ENCODE measurements at places on chromosomes 1 and 21.

- no peak for DNase-seq
Measured at GRCh38 chr1:183103147-183103546, 79.9 kb downstream of the LAMC1 start.

- no peak for DNase-seq
Measured at GRCh38 chr1:56502700-56503245, 76.6 kb downstream of the PLPP3 start.

- no peak for DNase-seq
Measured at GRCh38 chr1:62964141-62964540, 180.2 kb downstream of the ATG4C start.

DNA sequence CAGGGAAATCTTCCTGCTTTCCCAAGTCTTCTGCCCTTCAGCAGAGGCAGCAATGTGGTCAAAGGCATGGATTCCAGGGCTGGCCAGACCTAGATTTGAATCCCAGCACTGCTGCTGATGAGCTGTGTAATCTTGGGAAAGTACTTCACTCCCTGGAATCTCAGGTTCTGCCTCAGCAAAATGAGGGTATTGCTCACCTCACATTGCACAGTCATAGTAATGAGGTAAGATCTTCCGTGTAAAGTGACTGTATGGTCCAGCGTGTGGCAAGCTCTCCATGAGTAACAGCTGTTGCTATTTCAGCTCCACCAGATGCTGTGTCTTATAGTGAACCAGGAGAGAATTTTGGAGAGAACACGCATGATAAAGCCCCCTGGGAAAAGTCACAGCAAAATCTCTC lies 56.1 kb upstream of the F3 start:
- no peak for DNase-seq

GRCh38 chr1:197141575-197141974 lies 4.9 kb downstream of the ASPM start:
- DNase-seq = no peak

- DNase-seq = no peak
Measured at GRCh38 chr1:221965252-221965651, 223.4 kb upstream of the DUSP10 start.

DNA sequence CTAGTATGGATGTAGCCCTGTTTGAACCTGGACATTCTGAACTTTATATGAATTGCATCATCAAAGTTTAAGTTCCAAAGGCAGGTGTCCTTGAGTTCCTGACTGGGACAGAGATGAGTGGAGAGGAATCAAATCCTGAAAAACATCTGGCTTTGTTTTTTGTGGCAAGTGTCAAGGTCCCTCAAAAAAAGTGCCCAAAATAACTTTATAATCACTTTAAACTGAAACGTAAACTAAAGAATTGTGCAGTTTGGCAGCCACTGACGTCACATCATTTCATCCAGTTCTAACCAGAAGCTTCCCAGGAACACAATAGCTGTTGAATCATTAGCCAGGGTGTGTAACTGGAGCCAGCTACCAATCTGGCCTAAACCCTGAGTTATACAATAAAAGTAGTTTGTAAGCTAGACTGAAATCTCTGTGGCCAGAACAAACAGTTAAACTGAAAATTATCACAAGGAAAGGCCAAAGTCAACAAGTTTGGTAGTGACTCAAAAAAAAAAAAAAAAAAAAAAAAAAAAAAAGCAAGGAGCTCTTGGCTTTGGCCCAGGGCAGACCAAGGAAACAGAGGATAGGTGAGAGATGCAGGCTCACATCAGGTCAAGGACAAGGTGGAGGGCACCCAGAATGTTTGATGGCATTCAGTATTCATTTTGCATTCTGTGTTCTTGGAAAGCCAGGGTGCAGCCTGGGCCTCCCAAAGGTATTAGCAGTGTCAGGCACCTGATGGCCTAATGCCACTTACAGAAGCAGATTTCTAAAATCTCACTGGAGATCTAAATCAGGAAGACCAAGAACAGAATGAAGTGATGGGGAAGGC lies 74.3 kb downstream of the TNFSF18 start:
- no peak for DNase-seq

DNA sequence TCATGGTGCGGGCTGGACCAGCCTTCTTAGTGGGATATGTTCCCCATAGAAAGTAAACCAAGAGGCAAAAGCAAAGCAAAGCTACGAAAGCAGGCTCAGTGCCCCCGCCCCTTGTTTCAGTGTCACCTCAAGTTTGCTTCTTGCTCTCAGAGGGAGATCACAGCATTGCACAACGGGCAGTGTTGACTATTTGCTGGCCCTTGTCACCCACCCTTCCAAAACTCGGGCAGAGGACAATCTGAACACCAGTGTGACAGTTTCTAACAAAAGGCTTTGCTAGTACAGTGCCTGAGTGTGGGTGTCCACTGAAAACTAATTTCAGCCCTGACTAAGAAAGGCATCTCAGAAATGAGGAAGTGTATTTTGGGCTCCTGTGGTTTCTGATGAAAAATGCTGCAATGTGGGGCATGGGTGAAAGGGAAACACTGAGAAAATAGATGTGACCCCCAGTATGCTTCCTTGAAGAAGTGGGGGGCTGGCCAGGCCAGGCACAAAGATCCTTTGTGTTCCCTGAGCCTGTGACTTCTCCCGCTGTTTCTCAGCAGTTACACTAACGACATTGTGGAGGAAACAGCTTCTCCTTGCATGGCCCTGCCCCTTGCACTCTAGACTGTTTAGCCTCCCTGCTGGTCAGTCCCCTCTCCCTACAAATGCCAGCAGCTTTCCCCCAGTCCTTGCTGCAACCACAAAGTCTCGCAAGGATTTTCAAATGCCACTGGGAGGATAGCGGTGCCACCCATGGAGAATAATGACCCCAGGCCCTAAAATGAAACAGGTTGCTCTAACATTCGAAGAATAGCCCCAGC lies 33.3 kb upstream of the KCNE1 start:
- no peak for DNase-seq

GRCh38 chr1:229161740-229162139 lies 109.2 kb upstream of the RAB4A start:
- no peak for DNase-seq

GRCh38 chr1:114427612-114428011 lies 83.4 kb downstream of the TRIM33 start:
- no peak for DNase-seq

DNA sequence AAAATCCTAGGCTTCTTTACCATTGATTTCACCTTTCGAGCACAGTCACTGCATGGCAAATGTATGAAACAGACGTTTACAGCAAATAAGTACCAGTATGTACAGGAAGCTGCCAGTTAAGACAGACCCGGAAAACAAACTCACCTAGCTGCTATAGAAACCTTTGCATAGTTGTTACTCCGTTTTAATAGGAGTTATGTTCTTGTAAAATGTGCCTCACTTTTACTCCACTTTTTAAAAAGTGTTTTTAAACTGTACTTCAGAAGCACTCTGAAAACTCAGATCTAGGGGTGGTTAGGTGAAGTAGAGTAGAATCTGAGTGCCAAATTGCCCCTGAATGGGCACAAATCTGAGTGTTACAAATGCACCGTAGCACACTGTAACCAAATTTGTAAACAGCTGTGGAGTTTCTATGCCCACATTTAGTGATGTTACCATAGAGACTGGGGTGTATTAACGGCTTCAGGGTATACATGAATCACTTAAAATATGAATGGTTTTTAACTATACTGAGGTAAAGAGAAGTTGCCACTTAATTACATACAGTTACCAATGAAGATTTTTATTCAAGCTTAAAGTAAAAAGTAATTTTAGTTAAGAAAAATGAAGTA lies 30.7 kb downstream of the CNIH4 start:
- DNase-seq = peak; percentile 45

GRCh38 chr1:40662151-40662550 lies 3.3 kb downstream of the RIMS3 start:
- no peak for DNase-seq

- peak; percentile 55 for DNase-seq
Measured at GRCh38 chr1:43836267-43836951, 97.2 kb upstream of the ARTN start.

Measured in CD4-positive, alpha-beta T cell treated with Interleukin-12 subunit alpha and Interleukin-12 subunit beta, for 1 hour (primary cell).